HFF-Myc (cell line): ENCODE measurements at places on chromosomes 6 and 20.

- DNase-seq: no peak
Observed at GRCh38 chr6:126945812-126946360, 172.6 kb upstream of the RSPO3 start.

DNA sequence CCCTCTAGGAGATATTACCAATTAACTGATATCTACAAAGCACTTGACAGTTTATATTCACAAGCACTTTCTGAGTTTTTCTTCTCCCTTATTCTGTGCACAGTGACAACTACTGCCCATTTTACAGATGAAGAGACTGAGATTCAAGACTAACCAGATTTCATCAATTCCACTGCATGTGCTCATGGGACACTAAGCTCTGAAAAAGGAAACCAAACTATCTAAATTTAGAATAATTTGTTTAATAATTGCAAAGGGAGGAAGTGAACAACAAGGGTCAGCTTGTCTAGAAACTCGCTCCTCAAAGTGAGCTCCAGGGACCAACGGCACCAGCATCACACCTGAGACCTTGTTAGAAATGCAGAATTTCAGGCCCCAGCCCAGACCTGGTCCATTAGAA lies 50.8 kb upstream of the MYLIP start:
- DNase-seq: no peak

- no peak for DNase-seq
Observed at GRCh38 chr6:3844097-3844463, 5.1 kb upstream of the FAM50B start.

DNA sequence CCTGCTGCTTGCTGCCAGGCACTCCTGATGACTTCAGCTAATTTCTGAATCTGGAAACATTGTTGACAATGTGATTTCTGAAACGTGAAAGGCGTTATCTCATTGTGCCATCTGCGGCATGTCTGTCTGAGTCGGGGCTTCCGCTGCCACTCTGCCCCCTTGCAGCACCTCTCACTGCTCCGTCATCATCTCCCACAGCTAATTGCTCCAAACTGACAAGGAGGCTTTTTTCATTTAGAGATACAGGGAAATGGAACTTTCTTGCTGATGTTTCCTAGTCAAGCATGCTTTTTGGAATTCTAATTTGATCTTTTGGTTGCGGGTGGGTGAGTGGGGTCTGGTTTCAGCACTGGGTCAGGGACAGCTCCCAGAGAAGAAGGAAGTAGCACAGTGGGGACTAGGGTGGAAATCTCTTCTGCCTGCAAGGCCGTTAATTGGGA lies 233.5 kb downstream of the DHX35 start:
- DNase-seq: no peak

DNA sequence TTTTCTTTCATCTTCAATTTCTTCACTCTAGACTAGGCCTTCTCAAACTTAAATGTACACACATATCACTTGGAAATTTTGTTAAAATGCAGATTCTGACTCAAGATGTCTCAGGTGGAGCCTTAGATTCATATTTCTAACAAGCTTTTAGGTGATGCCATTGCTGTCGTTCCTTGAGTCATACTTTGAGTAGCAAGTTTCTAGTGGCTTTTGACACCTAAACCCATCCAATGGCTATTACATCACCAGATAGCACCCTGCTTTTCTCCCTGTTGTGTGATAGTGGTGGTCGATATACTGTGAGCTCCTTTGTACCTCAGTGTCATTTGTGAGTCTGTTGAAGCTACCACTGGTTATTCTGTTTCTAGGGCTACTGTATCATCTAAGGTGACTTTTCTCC lies 34.8 kb upstream of the BAG2 start:
- DNase-seq: no peak
